ENCODE measurements at places on chromosomes 11 and 22. TPM values are rescaled to one million over a fixed set of nuclear protein-coding genes. Genes with fewer than 3 reads are reported as not detected.
A peak's percentile ranks its signal among the peaks of the same experiment; 100 is the strongest.

- H3K4me1 ChIP-seq, result peaks cover 7% of the 10 kb centered on the region
- DNase-seq, result no peak
- H3K27ac ChIP-seq, result no peak overlapping the region
- H3K36me3 ChIP-seq, result no peaks in the 10 kb centered on the region
Observed at GRCh38 chr11:76810151-76810853, 27.1 kb downstream of the TSKU start.

PATE2 gene
- not detected for total RNA-seq

- H3K27me3 ChIP-seq, result peaks cover 3% of the 10 kb centered on the region
- no peak overlapping the region for H3K4me3 ChIP-seq
- no peak overlapping the region for H3K27ac ChIP-seq
- no peaks in the 10 kb centered on the region for H3K4me1 ChIP-seq
Observed at GRCh38 chr11:15825976-15826650, 530.2 kb downstream of the SOX6 start.

DNA sequence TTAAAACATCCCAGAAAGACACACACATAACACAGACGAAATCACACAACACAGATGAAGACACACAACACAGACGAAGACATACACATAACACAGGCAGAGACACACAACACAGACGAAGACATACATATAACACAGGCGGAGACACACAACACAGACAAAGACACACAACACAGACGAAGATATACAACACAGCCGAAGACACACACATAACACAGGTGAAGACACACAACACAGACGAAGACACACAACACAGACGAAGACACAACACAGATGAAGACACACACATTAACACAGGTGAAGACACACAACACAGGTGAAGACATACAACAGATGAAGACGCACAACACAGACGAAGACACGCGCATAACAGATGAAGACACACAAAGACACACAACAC lies 4.8 kb upstream of the MOB2 start:
- H3K36me3 ChIP-seq, result peaks cover 3% of the 10 kb centered on the region
- no peak overlapping the region for H3K4me3 ChIP-seq
- H3K27ac ChIP-seq, result no peak overlapping the region
- peaks cover 57% of the 10 kb centered on the region for H3K4me1 ChIP-seq

DNA sequence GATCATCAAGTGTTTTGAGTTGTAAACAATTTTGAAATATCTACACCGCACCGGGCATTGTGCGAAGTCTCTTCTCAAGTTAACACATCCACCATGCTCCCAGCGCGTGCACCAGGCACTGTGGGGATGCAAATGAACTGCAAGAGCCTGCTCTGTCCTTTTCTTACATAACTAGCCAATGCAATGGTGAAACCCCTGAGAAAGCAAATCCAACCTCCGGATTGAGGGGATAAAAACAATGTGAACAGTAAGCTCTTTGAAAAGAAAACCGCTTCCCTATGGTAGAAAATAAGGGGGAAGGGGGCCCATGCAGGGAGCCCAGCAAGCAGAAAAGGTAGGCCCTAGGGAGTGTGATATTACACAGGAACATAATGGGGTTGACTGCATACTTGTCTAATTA lies 274.9 kb upstream of the MPPED2 start:
- H3K4me1 ChIP-seq, result no peaks in the 10 kb centered on the region
- H3K4me3 ChIP-seq, result no peak overlapping the region
- H3K27ac ChIP-seq, result no peak overlapping the region
- no peak for DNase-seq

DNA sequence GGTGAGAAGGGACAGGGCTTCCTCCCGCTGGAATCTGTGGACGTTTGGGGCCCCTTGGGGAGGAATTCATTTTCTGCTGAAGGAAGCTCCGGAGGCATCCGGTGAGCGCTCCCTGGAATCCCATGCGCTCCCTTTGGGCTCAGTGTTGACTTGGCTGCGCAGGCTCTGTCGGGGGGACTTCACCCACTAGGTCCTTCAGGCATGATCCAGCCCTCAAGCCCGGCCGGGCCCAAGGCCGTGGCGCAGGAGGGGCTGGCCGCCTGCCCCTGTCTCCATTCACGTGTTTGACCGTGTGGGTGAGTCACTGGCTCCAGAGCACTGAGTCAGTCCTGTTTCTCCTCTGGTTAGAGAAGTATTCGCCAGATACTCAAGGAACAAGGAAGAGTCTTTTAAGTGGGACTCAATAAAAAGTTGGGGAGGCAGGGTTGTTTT lies 1.4 kb downstream of the CTTN start:
- peaks cover 27% of the 10 kb centered on the region for H3K4me1 ChIP-seq
- H3K4me3 ChIP-seq, result peak overlapping the region; percentile 19
- peaks cover 19% of the 10 kb centered on the region for H3K27me3 ChIP-seq

GALR3 gene
- not detected for total RNA-seq

All from activated B cell treated with CpG ODN at 0.5 μM for 24 hours (primary cell).